ENCODE measurements at places on chromosomes 1 and 21.

- DNase-seq, result no peak
Measured at GRCh38 chr1:156698995-156699394, 6.4 kb downstream of the CRABP2 start.

GRCh38 chr1:7526196-7526866 lies 244.8 kb upstream of the VAMP3 start:
- no peak for DNase-seq

GRCh38 chr1:27614625-27615344 lies 10.8 kb upstream of the AHDC1 start:
- DNase-seq, result no peak

- DNase-seq, result peak; percentile 85
Measured at GRCh38 chr1:229756666-229757065, 130.6 kb downstream of the URB2 start.

DNA sequence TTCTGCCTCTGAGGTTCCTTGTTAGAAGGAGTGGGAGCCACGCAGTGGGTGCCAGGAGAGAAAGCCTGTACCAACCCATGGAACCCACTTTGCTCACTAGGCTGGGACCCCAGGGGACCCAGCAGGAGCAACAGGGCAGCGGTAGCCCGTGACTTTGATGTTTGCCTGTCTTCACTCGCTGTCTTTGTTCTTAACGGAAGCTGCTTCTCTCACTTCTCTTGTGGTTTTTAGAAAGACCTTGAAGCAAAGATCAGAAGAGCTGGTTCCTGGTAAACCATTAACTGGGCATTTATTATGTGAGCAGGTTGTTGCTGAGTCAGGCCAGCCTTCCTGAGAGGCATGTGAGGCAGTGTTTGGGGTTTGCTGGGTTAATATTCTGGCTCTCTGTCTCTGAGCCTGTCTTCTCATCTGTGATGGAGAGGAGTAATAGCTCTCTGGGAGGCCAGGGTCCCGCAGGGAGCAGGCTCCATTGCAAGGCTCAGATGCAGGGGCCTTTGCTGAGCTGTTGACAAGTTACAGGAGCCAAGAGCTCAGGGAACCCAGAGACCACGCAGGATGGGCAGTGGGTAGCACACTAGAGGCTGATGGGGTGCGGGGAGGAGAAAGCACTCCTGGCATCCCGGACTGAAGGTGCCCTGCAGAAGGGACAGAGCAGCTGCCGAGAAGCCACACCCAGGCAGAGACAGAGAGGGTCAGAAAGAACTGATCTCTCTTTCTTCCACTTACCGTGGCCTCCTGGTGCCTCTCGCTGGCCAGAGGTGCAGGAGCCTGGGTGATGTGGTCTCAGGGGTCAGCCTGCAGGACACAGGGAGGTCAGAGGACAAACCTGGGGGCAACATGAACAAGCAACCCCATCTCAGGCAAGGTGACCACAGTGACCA lies 367.5 kb upstream of the C1orf174 start:
- no peak for DNase-seq

DNA sequence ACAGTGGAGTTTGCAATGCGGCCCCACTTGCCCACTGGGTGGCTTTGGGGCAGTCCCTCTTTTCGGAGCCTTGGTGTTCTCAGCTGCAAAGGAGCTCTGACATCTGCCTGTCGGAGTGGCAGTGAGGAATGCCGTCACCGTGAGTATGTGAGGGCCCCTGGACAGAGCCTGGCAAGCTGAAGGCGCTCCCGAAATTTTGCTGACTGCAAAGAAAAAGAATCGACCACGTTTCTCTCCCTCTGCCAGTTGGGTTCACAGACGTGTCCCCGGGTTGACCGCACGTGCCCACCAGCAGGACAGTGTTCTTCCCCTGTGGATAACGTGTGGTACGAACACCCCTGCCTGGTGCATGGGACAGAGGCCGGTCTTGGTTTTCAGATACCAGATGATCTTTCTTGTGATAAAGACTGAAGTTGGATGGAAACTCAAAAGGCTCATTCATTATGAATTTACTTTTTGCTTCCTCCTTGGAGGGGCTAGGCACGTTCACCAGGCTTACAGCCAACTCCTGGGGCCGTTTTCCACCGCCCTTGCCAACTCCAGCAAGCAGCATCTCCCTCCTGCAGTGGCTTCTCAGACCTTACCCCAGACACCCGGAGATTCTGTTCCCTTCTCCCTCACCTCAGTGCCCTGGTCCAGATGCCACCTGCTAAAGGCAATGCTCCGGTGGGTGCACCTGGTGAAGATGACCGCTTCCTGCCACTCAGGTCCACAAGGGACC lies 29.7 kb downstream of the ECE1 start:
- DNase-seq, result no peak

- no peak for DNase-seq
Measured at GRCh38 chr1:74780594-74780993, 47.6 kb downstream of the TYW3 start.

DNA sequence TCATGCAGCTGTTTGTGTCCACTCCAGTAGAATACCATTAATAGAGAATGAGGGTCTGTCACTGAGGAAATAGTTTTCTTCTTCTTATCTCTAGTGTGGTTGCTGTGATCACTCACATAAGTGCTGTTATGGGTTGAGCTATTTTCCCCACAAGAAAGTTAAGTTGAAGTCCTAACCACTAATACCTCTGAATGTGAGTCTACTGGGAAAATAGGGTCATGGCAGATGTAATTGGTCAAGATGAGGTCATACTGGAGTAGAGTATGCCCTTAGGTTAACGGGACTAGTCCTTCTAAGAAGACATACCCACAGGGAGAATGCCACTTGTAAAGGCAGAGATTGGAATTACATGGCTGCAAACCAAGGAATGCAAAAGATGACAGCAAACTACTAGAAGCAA lies 70.5 kb upstream of the COL24A1 start:
- peak; percentile 38 for DNase-seq

DNA sequence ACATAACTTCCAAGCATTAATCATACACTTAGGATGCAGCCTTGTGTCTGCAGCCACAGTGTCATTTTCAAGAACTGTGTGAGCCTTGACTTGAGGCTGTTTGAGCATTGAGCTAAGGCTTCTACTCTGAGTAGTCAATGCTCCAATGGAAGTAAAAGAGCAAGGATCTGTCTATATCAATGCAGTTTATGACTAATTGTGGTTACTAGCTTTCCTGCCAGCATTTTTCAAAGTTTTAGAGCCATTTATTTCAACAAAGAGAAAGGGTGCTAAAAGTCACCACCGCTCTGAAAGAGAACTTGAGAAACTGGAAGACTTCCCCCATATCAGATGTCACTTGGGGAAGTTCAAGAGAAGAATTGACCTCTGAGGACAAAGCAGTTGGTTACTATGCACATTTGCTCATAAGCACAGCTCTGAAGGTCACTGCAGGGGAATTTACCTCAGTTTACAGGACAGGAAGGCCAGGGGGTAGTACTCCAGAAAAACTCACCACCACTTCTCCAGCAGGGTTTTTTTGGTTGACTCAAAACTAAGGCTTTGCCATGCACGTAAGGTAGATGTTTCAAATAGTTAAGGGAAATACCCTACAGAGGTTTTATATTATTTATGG lies 24.5 kb upstream of the RGS1 start:
- peak; percentile 83 for DNase-seq

DNA sequence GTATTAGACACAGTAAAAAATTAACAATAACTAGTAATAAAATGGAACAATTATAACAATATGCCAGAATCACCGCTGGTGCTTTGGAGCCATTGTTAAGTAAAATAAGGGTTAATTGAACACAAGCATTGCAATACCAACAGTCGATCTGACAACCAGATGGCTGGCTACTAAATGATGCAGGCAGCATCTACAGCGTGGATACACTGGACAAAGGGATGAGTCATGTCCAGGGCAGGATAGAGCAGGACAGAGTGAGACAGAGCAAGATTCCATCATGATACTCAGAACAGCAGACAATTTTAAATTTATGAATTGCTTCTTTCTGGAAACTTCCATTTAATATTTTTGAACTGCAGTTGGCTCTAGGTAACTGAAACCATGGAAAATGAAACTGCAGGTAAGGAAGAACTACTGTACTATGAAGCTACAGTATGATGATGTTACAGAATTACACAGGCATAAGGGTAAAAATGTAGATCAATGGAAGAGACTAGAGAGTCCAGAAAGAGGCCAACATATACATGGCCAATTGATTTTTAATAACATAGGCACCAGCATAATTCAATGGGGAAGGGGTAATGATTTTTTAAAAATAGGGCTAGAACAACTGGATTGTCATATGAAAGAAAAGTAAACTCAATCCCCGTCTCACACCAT lies 168.7 kb downstream of the RRAGC start:
- DNase-seq, result no peak

- DNase-seq, result no peak
Measured at GRCh38 chr1:47594627-47595026, 156.8 kb downstream of the FOXD2 start.

DNA sequence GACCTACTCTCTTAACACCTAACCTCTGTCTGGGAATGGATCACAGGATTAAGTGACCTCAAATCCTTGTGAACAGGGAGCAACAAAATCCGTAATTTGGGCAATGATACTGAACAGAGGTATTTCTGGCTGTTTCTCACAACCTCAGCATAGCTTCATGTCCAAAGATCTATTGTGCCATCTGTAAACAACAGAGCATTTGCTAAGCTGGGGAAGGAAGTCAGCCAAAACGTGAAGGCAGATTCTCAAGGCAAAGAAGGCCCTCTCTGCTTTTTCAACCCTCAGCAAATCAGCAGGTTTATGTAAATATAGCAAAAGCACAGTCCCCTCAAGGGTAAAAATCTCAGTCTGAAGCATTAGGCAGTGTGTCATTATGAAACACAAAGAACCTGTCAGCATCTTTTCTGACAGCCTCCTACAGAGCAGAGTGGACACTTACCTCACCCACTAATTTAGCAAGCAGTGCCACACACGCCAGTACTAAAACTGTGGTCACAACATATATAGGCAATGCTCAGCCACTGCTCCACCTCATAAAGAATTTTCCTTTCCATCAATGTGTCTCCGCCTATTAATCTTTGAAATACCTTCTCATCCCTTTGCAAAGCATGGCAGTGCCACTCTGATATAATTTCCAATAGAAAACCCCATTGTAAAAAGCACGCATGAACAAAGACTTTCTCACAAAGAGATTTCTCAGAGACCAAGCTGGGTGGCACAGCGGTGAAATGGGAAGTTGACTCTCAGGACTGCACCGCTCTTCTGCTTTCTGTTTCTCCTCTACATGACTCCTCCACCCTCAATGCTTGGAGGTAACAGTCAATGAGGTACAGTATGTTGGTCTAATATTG lies 188.0 kb downstream of the RERE start:
- no peak for DNase-seq

DNA sequence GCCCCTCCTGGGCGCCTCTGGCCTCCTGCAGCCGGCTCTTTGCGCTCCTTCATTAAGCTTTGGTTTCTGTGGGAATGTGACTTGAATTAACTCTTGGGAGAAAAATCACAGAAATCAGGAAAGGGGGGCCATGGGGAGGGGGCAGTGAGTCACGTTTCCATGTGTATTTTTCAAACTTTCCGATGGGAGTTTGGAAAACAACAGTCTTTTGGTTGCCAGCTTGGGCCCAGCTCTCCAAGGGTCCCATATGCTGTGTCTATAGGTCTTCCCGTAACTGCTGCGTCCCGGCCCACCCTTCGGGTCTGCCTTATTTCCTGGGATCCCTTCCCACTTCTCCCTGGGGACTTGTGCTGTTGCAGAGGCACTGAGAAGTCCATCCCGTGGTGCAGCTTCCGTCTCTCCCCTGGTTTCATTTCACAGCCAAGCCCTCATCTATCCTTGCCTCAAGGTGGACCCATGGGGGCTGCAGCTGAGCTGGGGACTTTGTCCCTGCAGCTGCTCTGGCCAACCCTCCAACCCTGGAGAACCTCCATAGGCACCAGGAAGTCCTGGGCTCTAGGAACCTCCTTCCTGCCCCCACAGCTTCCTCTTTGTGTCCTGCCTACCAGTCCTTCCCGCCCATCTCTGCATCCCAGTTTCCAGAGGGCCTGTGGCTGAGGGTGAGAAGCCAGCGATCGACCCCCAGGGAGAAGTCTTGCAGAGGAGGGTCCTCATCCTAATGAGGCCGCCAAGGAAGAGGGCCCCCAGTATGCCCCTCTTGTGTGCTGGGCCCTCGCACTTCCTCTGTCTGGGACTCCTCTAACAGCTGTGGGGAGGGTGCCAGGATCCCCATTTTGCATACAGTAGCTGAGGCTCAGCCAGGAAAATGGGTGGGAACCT lies 11.6 kb upstream of the LMNA start:
- no peak for DNase-seq

DNA sequence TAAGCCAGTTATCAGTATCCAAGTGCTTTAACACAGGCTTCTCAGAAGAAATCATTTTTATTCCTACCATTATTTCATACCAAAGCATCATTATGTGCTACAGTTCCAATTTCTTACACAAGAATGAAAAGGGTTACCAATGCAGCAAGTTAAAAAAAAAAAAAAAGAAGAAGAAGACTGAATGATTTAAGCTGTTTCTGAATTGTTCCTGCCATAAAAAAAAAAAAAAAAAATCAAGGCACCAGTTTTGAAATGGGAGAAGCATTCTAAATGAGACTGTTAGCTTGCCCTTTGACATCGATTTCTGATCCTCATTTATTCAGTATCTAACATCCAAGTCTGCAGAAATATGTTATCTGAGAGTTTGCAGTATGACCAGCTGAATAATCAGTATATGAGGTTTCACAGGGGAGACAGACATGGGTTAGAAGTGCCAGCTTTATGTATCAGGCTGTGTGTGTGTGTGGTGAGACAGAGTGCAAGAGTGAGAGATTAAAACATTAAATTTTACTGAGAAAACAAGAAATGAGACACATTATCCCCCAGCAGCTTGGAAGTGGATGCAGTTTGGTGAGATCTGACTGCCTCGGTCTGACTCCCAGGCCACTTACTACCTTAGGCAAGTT lies 105.8 kb downstream of the COLGALT2 start:
- DNase-seq, result no peak

DNA sequence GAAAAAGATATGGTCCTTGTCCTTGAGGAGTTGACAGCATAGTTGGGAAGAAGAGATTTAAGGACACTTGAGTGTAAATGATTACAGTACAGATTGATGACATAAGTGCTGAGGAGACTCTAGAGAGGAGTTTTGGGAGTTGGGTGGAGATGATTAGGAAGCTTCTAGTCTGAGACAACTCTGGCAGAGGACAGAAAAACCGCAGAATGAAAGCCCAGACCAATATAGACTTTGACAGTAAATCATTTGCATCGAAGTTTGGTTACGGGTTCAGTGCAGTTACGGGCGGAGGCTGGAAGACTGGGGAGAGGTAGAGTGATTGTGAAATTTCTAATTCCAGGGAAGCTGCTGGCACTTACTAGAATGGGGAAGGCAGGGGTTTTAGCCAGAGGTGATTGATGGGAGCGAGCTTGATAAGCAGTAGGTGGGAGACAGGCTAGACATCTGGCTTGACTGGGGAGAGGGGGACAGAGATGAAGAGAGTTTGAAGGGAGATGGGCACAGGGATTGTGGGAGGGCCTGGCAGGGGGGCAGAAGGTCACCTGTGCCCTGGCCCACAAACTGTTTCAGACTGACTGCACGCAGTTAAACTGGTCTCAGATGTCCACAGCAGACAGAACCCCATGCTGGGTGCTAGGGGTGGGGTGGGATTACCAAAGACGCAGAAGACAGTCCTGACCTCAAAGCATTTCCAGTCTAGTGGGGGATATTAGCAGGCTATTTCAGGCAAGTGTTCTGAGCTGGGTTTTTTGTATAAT lies 20.1 kb downstream of the SH2D2A start:
- DNase-seq, result no peak

GRCh38 chr1:22853651-22854185 lies 118.9 kb downstream of the LACTBL1 start:
- DNase-seq, result no peak

GRCh38 chr1:119204197-119204960 lies 63.9 kb upstream of the WARS2 start:
- DNase-seq, result no peak
